Activated CD8-positive, alpha-beta memory T cell treated with anti-CD3 and anti-CD28 coated beads, Interleukin-2, amount 10 ng/mL, durations not matched to agents 7 days and 5 days (primary cell): ENCODE measurements at places on chromosomes 13 and 19. TPM values are rescaled to one million over a fixed set of nuclear protein-coding genes. Genes with fewer than 3 reads are reported as not detected.

DNA sequence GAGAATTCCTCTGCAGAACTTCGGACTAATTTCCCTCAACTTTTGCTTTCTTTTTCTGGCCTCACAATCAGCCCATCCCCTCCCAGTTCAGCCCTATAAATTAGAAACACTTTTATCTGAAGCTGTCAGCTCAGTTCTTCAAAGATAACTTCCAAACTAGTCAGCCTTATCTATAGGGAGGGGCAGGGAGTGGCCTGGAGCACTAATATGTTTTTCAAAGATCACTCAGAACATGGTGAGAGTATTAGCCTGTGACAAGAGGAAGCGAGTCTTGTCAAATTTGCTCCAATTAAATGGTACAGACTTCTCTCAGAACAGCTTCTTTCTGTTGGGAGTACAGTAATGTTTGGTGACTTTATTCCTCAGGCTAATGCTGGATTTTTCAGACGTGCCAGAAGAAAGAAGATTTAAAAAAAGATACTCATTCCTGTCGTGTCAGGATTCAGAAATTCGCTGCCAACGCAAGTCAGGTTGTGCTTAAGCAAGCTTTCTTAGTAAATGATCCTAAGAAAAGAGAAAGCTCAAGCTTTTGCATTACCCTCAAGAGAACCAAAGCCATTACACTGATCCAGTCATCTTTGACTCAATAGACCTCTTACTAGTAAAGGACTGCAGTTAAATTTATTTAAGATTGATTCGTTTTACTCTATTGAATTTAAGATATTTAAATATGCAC is 1033.6 kb downstream of the SLITRK5 start:
- no peak for DNase-seq

- no peak for DNase-seq
Measured at GRCh38 chr13:82797876-82798275, 1084.4 kb downstream of the SLITRK1 start.

- DNase-seq: no peak
Measured at GRCh38 chr19:18045307-18046050, 37.5 kb downstream of the ARRDC2 start.

- DNase-seq: peak; percentile 69
Measured at GRCh38 chr19:12035220-12036172, at the start of gene ZNF433. TSS of gene ZNF433 (minus strand) at chr19:12035679. CDS start at chr19:12035539, 140 bp downstream.

Gene CACNG6
- not detected for total RNA-seq

Gene SIAH3
- not detected for total RNA-seq

Gene GRK1
- total RNA-seq: not detected

Gene SIGLECL1
- not detected for total RNA-seq

Gene ZNF610
- 1.4 TPM for total RNA-seq
